ENCODE measurements at places on chromosomes 13 and 19.

DNA sequence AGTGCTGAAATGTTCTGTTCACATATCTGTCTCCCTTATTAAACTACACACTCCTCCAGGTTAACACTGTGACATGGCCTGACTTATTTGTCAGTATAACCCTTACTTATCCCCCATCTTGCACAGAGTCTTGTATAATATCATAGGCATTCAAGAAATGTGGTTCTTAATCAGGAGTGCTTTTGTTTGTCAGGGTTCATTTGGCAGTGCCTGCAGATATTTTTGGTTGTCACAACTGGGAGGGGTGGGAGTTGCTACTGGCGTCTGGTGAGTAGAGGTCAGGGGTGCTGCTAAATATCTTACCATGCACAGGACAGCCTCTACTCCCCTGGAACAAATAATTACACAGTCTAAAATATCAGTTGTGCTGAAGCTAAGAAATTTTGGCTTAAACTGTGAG, 20.4 kb upstream of the OBI1 start:
- no peak for DNase-seq

DNA sequence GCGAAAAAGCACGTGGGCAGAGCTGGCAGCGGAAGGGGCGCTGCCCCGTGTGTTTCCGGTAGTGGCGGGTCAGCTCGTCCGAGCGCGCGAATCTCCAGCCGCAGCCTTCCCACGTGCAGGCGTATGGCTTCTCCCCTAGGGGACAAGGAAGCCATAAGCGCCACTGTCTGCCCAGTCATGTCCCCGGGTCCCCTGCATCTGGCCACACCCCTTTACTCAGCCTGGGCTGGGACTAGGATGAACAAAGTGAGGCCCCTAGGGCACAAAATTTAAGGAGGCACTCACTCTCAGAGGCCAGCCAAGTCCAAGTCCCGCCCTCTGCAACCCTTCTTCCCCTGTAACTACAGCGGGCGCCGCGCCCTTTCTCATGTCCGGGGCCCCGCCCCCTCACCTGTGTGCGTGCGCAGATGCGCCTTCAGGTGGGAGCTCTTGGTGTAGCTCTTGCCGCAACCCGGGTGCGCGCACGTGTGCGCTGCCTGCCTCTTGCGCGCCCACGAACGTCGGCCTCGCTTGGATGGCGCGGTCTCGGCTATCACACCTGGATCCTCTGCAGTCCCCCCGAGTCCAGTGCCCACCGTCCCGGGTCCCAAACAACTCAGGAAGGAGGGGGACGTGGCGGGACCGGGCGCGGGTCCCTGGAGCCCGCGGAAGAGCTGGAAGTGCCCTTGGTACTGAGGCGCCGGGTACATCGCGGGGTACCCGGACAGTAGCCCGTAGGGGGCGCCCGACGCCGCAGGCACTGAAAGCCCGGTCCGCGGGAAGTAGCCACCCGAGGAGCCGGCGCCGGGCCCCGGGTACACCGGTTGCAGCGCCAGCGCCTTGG, 1.9 kb downstream of the KLF1 start:
- DNase-seq: peak; percentile 95

- peak; percentile 57 for DNase-seq
Observed at GRCh38 chr13:73924607-73925006, 209.6 kb downstream of the KLF12 start.

GRCh38 chr19:31350033-31350692, 927 bp upstream of the TSHZ3 start:
- DNase-seq: no peak

DNA sequence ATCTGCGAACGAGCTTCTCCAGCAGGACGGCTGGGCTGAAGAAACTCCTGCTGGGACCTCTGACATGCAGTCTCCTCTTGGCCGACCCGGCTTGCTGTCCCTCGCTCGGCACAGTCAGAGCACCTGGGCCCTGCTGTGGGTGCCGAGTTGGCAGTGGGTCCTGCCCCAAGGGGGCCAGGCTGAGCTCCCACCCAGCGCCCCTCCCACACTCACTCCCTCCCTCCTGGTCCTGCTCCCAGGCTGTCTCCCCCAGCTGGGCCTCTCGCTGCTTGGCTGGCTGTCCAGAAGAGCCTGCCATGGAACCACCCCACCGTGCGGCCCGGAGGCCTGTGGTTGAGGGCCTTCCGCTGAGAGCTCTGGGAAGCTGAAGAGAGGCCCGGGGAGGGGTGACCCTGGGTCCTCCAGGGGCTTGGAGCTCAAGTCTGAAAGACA, 6.0 kb downstream of the AKT2 start:
- DNase-seq: no peak

DNA sequence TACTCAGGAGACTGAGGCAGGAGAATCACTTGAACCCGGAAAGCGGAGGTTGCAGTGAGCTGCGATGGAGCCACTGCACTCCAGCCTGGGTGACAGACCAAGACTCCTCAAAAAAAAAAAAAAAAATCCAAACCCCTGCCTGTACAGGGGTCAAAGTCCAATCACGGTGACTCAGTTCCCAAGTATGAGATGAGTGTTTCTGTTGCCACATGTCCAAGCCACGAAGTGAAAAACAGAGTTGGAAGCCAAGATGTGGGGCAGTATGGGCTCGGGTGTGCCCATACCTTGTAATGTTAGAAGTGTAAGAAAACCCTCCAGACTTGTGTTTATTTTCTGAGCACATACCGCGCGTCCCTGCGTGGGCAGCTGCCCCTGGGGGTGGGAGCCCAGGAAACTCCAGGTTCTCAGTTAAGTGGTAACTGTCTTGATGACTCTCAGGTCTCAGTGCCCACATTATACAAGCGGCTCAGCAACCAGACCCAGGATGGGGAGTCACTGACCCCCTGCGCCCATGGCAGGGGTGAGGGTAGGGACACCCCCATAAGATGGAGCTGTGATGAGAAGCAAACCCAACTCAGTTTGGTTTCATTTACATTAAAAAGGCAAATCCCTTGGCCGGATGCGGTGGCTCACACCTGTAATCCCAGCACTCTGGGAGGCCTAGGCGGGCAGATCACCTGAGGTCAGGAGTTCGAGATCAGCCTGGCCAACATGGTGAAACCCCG, 1.2 kb upstream of the GPX4 start:
- peak; percentile 91 for DNase-seq

GRCh38 chr19:6424195-6424938, at the start of gene KHSRP:
Gene KHSRP (minus strand): TSS chr19:6424811. CDS start chr19:6424701, 110 bp downstream.
- peak; percentile 33 for DNase-seq

GRCh38 chr13:110676595-110677587, 29.0 kb downstream of the CARS2 start:
- DNase-seq: no peak

DNA sequence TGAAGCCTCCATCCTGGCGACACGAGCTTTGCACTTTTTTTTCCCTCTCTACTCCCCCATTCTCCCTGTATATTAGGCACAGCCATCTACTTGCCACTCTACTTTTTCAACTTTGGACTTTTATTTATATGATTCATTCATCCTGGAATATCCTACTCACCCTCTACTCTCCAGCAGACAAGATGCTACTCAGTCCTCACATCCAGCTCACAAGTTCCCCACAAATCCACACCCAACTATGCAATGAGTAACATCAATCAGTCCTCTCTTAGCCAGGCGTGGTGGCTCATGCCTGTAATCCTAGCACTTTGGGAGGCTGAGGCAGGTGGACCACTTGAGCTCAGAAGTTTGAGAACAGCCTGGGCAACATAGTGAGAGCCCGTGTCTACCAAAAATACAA, 23.9 kb upstream of the URAD start:
- no peak for DNase-seq

DNA sequence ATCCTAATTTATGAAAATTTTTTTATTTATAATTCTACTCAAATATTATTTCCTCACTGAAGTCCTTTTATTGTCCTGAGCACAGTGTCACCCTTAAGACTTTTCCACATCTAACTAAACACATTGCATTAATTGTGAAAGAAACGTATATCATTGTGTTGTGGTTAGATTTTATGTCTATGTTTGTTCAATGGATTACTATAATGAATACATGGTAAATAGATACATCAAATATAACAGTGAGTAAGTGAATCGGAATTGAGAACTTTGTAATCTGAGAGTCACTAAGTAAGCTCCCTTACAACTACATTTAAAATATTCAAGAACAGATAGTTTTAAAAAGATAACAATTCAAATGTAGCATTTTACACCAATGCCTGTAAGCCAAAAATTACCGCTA, 417.6 kb upstream of the PCDH20 start:
- no peak for DNase-seq

DNA sequence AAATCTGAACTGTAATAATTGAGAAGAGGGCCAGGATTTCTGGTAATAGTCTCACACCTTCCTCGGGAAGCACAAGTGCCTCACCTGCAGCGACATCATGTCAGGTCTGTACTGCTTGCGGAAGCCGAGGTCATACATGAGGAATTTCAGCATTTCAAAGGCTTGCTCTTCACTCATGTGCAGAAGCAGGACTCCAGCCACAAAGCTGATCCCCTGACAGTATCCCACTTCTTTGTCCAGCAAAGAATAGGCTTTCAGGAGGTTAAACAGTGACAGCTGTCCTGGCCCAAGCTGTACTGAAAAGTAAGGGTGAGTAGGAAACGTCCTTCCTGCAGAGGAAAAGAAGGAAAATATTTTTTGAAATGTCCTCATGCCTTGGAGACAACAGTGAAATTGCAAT, 182.7 kb downstream of the TBC1D4 start:
- DNase-seq: no peak

DNA sequence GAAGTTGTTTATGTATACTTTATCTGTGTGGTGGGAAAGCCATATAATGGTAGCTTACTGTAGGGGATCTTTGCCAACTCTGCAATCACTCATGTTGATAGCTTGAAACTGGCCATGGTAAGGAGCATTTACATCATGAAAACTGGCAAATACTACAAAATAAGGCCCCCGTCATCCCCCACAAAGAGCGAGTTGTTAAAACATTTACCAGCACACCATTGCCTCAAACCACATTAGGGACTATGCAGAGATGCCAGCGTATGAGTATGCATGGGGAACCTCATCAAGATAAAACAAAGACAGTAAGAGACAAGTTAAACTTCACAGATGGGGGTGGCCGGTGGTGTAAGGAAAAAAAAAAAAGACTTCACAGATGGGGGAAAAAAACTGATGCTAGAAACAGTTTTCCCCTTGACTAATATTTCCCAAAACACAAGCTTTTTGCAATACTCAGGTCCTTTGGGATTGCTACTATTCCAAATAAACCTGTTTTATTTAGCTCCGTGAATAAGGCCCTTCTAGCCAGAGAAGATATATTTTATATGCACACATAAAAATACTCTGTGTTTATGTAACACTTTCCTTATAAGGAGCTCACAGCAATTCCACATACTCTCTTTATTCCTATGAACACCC, 70.6 kb upstream of the SERP2 start:
- no peak for DNase-seq

DNA sequence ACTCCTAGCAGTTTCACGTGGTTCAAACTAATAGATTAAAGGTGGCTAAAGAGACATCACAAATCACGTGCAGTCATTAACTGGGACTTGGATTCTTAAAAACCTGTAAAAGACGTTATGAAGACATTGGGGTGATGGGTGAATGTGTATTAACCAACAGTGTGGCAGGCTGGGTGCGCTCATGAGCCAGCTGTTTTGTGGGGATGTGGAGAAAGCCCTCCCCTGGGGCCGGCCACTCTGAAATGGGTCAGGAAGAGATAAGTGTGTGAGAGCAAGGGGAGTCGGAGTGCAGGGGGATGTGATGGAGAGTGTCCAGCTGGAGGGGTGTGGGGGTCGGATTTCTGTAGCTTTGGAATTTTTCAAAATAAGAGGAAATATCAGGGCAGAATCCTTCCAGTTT, 10.4 kb downstream of the UPF1 start:
- DNase-seq: no peak

GRCh38 chr13:59653916-59654315, 509.8 kb downstream of the DIAPH3 start:
- DNase-seq: no peak

GRCh38 chr13:48624858-48625257, 28.9 kb upstream of the CYSLTR2 start:
- DNase-seq: no peak

- DNase-seq: no peak
Observed at GRCh38 chr19:34838753-34839431, 65.9 kb upstream of the ZNF599 start.

- DNase-seq: no peak
Observed at GRCh38 chr13:67139551-67139950, 90.6 kb downstream of the PCDH9 start.

DNA sequence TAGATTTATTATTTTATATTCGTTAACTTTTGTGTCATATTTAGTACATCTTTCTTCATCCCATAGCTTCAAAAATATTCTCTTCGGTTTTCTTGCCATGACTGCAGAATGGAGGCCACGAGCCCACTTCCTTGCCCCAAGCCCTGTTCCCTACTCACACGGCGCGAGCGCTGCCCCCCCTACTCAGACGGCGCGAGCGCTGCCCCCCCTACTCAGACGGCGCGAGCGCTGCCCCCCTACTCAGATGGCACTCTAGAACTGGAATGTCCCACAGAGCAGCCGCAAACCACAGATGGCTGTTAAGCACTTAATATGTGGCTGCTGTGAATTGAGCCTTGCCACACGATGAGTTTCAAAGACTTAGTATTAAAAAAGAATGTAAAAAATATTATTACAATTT, 102.2 kb upstream of the PEG3 start:
- no peak for DNase-seq

- no peak for DNase-seq
Observed at GRCh38 chr13:49238621-49239020, 9.1 kb upstream of the CDADC1 start.

GRCh38 chr13:101205408-101205807, 210.9 kb downstream of the NALCN start:
- no peak for DNase-seq

GRCh38 chr13:65347420-65348030, 1882.6 kb downstream of the PCDH9 start:
- no peak for DNase-seq

GRCh38 chr13:44159633-44160279, 213.9 kb upstream of the SERP2 start:
- DNase-seq: no peak

- DNase-seq: no peak
Observed at GRCh38 chr13:58134012-58134411, 502.5 kb downstream of the PCDH17 start.

- DNase-seq: no peak
Observed at GRCh38 chr13:29589234-29589633, 6.3 kb downstream of the SLC7A1 start.

DNA sequence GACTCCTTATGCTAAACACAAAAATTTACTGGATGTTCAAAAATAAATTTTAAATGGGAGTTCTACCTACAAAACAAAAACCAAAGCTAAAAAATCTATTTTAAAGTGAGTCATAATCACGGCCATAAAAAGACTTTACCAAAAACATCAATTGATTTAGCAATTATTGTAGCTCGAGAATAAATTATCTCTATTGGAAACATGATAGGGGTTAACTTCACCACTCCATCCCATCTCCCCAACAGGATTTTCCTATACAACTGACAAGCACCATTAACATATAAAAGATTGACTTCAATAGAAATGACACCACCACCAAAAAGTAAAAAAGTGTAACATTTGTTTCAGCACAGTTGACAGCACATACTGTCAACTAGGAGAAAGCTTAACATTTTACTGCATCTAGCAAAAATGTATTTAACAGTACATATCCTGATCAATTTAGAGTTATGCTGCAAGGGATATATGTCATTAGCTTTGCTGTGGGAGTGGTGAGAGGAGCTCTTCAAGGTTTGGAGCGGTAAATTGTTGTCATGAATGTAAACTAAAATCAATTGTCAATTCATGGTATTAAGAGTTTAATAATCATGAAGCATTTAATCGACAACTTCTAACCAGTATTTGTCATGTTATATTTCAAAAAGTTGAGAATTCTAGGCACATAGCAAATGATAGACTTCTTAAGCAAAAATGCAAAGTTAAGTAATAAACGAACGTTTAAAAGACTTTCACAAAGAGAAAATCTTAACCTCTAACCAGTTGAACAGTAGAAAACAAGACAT, 3.8 kb downstream of the UBL3 start:
- no peak for DNase-seq

GRCh38 chr13:111855191-111855590, 211.8 kb upstream of the SOX1 start:
- no peak for DNase-seq
